ENCODE measurements at places on chromosomes 13 and 19. TPM values are rescaled to one million over a fixed set of nuclear protein-coding genes. Genes with fewer than 3 reads are reported as not detected.

DNA sequence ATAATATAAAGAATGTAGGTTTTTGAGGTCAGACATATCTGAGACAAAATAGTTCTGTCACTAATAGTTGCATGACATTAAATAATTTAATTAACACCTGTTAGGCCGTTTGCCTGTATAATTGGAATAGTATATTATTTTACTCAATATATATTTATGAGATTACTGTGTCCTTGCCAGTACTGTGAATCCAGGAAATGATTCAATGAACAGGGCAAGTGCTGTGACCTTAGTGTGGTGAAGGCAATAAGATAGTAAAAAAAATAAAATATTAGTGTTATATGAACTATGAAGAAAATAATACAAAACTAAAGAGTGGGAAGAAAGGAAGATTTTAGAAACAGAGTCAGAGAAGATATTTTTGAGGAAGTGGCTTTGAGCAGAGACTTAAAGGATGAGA lies 403.7 kb downstream of the PCDH9 start:
- peak; percentile 67 for DNase-seq

- DNase-seq: peak; percentile 72
Observed at GRCh38 chr19:7013678-7014077, 7.6 kb downstream of the MBD3L2B start.

DNA sequence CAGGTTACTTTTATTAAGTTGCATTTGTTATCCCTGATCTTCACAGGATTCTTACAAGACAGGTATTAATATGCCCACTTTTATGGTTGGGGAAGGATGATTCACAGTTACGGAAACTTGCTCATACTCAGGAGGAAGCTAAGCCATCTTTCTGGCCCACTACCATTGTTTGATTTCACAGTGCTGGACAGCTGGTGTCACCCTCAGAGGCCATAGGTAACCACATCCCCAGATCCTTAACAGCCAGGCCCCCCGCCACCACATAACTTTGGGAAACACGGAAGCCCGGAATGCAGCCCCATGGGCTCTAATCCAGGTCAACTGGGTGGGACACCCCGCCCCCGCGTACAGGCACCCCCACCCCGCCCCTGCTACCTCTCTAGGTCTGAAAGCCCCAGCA lies 119.7 kb downstream of the IRS2 start:
- no peak for DNase-seq

DNA sequence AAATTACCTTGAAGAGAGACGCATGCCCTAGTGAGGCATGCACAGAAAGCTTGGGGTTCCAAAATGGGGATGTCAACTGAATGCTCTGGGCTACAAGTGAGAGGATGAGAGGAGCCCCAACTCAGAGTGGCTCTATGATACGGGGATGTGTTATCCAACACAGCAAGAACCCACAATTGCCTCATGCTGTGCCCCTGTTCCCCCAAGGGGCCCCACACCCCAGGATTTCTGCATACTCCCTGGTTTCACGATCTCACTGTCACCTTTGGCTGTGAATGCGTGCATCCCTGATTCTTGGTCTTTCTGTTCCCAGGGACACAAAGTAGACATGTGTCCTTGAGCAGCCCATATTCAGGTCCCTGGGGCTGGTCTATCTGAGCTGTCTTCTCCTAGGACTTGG lies 29.3 kb downstream of the WDR88 start:
- DNase-seq: no peak

GRCh38 chr13:59374691-59375090 lies 789.0 kb downstream of the DIAPH3 start:
- DNase-seq: no peak

DNA sequence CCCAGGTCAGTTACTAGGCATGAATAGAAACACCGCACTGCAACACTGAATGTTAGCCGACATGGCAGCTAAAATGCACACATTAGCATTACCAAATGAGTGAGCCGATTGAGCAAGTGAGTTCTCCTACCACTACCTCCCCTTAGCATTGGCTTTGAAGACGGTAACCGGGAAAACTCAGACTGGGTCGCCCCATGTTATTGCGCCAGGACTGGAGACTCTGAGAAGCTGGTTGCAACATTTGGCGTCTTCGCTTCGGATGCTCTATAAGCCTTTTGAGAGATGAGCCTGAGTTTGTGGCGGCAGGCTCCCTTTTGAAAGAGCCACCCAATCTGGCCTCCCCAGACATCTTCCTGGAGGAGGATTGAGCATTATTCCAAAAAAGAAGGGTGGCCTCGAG lies 68.5 kb upstream of the POMP start:
- DNase-seq: no peak

Gene SOHLH2
- 2.2 TPM for total RNA-seq

Gene IL11
- 1.2 TPM for total RNA-seq
